ENCODE measurements at places on chromosomes 16 and 17.
A peak's percentile ranks its signal among the peaks of the same experiment; 100 is the strongest.

DNA sequence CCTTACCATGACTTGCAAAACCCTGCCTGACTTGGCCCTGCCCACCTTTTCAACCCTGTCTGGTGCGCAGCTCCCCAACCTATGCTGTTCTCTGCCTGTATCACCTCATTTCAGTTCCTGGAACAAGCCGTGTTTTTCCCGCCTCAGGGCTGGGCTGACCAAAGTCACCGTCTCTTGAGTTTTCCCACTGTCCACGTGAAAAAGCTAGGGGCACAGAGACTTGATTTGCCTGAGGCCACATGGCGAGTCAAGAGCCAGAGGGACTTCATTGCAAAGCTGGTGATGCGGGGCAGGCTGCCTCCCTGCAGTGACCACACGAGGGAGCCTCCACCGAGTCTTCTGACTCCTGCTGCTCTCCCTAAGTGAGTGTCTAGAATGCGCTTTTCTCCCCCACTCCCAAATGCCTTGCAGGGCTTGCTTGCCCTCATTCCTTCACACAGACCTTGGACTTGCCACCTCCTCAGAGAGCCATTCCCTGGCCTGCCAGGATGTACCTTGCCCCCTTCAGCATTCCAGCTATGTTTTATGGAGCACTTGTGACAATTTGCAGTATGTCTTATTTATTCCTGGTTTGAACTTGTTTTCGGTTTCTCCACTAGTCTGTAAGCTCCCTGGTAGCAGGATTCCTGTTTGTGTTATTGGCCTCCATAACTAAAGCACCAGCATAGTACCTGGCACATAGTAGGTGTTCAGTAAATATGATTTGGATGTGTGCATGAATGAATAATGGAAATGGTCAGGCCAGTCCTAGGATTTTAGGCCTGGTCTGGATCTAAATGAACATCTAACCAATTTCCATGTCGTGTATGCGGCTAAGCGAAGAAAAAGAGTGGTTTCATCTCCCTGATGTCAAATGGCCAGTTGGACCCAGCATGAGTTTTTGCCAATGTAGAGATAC lies 252.3 kb downstream of the SNX29 start:
- DNase-seq, result peak; percentile 16

- no peak for DNase-seq
Observed at GRCh38 chr17:64384253-64385186, 6.1 kb downstream of the PECAM1 start.

DNA sequence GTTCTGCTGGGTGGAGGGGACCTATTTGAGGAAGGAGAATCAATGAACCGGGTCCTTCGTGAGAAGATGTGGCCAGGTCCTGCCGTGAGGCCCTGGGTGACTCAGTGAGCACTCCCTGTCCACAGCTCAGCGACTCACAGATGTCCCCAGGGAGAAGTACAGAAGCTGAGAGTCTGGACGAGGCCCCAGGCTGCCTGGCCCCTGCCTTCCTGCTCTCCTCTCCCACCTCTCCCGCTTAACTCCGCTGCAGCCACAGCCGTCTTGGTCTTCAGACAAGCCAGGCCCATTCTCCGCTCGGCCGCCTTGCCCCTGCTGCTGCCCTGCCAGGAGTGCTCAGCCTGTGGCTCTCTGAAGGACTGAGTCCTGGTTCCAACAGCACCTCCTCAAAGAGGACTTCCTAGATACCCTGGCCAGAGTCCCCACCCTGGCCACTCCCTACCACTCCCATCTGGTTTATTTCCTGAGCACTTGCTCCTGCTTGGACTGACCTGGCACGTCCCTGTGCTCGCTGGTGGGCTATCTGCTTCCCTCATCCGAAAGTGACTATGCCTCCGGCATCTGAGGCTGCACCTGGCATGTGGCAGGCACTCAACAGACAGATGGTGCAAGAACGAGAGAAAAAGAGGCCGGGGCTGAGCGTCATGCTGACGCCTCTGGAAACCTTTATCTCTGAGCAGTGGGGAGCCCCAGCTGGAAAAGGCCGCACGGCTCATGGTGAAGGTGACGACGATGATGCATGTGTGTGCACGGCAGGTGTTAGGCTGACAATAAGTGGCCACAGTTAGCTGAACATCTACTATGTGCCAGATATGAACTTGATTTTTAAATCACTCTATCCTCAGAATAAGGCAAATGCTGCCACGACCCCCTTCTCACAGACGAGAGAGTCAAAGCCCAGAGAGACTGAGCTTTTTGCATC lies 9.2 kb upstream of the TNFRSF13B start:
- DNase-seq, result no peak

- no peak for DNase-seq
Observed at GRCh38 chr17:53093391-53093790, 729.3 kb upstream of the KIF2B start.

- DNase-seq, result no peak
Observed at GRCh38 chr17:61981323-61981722, 53.5 kb upstream of the INTS2 start.

DNA sequence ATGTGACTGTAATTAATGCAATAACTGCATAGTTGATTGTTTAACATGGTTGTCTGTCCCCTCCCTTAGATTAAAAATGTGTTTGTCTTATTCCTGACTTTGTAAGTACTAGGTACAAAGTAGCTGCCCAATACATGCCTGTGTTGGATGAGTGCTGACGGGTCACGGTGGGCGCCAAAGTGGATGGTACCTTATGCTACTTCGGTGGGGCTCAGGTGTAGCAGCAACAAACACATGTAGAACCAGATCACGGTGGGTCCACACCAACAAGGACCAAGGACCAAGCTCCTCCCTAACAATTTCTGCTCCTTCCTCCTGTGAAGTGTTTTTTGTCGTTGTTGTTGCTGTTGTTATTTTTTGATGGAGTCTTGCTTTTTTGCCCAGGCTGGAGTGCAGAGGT lies 46.4 kb upstream of the ZFHX3 start:
- DNase-seq, result no peak

DNA sequence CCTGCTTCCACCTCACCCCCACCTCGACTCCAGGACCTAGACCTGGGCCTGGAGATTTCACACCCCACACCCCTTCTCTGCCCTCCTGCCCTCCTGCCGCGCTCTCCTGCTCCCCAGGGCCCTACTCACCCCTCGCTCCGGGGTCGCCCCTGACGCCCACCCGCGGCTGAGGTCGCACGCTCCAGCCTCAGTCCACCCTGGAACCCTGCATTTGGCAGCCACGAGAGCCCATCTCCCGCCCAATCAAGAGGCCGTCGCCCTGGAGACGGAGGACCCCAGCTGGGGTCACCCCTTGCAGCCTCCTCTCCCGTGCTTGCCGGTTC lies 16.1 kb downstream of the TLE7 start:
- DNase-seq, result no peak

- DNase-seq, result no peak
Observed at GRCh38 chr16:35798885-35799426, 2339.5 kb downstream of the TP53TG3F start.

GRCh38 chr17:7136266-7136877 lies 21.8 kb upstream of the ASGR2 start:
- peak; percentile 88 for DNase-seq

DNA sequence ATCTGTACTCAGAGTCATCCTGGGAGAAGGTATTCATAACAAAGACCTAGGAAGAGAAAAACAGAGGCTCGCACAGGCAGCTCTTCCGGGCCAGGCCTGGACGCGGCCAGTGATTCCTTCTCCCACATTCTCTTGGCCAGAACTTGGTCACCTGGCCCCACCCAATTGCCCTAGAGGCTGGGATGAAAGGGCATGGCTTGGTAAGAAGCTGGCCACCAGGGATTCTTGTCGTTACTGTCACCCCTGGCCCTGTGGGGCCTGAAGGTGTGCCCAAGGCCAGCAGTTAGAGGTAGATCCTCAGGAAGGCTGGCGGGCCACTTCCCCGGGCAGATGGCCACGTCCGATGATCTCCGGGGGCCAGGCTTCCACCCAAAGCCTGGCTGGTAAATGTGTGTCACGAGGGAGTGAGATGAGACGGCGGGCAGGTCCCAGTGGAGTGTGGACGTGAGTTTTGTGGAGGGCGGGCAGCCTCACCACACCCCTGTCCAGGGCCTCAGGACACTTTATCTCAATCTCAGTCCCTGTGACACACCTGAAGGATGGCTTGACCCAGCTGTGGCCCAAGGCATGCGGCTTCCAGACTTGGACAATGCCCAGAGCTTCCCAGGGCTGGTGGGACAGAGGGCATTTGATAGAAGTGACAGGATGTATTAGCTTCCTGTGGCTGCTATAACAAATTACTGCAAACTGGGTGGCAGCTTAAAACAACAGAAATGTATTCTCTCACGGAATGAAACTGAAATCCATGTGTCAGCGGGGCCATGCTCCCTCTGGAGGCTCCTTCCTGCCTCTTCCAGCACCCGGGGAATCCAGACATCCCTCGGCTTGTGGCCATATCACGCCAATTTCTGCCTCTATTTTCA lies 66.3 kb upstream of the GSE1 start:
- no peak for DNase-seq

GRCh38 chr16:89013692-89014402 lies 36.8 kb upstream of the CBFA2T3 start:
- DNase-seq, result no peak

GRCh38 chr17:3845291-3845620 lies 790 bp downstream of the NCBP3 start:
- DNase-seq, result no peak

- DNase-seq, result no peak
Observed at GRCh38 chr16:23374721-23375510, 72.8 kb downstream of the SCNN1B start.

DNA sequence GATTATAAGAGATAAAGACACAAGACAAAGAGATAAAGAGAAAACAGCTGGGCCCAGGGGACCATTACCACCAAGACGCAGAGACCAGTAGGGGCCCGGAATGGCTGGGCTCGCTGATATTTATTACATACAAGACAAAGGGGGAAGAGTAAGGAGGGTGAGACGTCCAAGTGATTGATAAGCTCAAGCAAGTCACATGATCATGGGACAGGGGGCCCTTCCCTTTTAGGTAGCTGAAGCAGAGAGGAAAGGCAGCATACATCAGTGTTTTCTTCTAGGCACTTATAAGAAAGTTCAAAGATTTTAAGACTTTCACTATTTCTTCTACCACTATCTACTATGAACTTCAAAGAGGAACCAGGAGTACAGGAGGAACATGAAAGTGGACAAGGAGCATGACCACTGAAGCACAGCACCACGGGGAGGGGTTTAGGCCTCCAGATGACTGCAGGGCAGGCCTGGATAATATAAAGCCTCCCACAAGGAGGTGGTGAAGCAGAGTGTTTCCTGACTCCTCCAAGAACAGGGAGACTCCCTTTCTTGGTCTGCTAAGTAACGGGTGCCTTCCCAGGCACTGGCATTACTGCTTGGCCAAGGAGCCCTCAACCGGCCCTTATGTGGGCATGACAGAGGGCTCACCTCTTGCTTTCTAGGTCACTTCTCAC lies 63.9 kb upstream of the ARL4D start:
- DNase-seq, result no peak

DNA sequence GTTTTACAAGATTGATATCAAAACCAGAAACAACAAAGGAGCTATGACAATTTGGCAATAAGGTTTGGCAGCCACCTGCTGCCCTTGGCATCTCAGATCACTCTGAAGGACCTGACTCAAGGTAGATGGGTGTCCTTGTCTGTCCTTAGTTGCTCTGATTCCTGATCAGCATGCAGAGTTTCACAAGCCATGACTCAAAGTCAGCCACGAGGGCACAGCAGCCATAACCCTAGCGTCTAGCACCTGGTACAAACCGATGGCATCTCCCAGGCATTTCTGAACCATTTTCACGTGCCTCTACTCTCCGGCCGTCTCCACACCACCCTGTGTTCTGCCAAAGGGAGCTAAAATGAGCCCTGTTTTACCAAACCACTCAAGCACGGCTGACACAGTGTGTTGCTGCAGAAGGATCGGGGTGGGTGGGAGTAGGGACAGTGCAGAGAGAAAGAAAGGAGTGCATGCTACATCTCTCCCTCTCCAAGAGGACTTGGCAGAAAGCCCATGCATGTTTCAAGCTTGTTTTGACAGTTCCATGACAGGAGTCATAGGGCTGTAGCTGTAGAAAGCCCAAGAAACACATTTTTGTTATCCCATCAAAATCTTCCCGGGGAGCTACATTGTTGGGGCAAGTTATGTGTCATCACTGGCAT lies 297.3 kb downstream of the ABCC12 start:
- no peak for DNase-seq

GRCh38 chr17:67324330-67324729 lies 42.0 kb downstream of the PSMD12 start:
- no peak for DNase-seq

All from CD4-positive, alpha-beta T cell treated with Interleukin-6 for 4 hours (primary cell).